GM12892 (cell line): ENCODE measurements at places on chromosomes 11 and 22.

GRCh38 chr11:88317536-88317935, 20.0 kb downstream of the CTSC start:
- no peak for DNase-seq

DNA sequence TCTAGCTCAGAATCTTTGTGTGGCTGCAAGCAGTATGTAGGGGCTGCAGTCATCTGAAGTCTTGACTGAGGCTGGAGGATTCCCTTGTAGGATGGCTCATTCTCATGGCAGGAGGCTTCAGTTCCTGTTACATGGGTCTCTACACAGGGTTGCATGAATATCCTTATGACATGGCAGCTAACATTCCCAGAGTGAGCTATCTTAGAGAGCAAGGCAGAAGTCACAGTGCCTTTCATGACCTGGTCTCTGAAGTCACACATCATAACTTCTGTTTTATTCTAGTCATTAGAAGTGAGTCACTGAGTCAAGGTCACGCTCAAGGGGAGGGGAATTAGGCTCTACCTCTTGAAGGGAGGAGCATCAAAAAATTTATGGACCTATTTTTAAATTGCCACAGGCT, 10.3 kb upstream of the SPON1 start:
- no peak for DNase-seq

DNA sequence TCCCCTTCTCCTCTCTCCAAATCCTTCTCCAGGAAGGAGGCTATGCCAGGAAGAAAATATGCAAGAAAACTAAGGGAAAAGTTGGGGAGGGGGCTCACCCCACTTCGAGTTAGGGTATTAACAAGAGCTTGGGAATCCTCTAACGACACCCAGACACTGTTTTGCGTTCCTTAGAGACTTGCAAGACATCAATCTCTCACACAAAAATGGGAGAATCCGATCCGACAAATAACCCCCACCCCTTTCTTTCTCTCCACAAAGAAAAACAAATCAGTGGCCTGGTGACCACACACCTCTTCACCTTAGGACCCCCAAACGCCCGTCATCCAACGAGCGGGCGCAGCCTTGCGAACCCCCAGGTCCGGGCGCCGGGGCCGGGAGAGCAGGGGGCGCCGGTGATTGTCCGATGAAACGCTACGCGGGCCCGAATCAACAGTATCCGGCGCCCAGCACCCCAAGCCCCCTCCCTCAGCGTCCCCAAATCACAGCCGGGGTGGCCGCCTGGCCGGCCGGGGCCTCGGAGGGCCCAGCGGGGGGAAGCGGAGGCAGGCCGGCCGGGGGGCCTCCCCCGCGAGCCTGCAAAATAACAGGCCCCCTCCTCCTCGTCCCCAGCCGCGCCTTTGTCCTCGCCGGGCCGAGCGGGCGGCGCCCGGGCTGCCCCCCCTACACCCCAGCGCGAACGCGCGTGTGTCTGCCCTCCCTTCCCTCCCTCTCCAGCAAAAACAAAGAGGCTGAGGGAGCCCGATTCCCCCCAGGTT, 690 bp downstream of the CSNK1E start:
- DNase-seq = peak; percentile 65

DNA sequence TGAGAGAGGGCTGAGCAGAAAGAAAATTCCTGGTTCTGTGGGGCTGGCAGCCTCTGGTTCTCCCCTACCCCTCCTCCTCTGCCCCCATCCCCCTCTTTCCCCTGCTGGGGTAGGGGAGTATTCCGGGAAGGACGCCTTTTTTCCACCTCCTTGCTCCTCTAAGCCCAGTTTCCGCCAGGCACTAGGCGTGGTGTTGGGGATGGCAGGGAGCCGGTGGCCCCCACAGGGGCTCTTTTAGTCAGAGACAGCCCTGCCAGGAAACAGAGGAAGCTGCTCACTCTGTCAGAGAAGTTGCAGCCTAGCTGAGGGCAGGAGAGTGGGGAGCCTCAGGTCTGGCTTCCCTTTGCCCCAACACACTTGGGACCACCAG, 15.6 kb upstream of the ARHGEF17 start:
- DNase-seq = no peak

- no peak for DNase-seq
These were observed 4.2 kb downstream of the SEPTIN5 start for GRCh38 chr22:19718456-19719049.
